ENCODE measurements at places on chromosomes 16 and 17.

- no peak for DNase-seq
Measured at GRCh38 chr17:80881306-80881705, 110.3 kb upstream of the CHMP6 start.

- DNase-seq = no peak
Measured at GRCh38 chr16:47873434-47873833, 282.4 kb downstream of the ABCC12 start.

DNA sequence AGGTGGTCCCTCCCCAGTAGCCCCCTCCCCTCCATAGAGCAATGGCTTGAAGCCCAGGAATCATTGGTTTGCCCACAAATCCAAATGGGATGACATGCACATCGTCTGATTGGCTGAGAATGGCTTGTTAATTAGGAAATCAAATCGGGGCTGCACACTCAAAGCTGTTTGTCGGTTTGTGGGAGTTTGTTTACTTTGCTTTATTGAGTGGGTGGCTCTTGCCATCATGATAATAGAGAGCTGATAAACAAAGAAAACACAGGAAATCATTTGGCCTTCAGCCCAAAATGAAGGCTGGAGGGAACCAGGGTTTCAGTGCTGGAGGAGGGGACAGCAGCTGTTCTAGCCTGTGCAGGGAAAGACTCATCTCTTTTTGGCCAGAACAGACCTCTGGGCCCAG is 316.3 kb downstream of the CBLN1 start:
- no peak for DNase-seq

- no peak for DNase-seq
Measured at GRCh38 chr16:77396461-77396860, 38.4 kb downstream of the ADAMTS18 start.

DNA sequence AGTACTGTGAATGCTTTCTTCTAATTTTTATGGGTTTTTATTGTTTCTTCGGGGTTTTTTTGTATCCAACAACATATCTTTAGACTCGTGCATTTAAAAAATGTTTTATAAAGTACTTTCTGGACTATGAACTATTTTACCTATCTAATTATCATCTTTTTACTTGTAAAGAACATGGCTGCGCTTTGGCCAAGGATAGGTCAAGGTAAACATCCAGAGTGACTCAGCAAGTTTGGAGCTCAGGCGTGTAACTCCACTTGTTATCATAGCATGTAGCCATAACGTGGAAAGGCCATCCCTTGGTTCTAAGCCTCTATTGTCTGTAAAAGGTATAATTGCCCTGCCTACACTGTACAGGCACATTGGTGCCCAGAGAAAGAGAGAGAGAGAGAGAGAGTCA is 818.0 kb upstream of the GOT2 start:
- no peak for DNase-seq

GRCh38 chr17:66811683-66812054 is 23.2 kb upstream of the CACNG5 start:
- no peak for DNase-seq

- DNase-seq = no peak
Measured at GRCh38 chr17:17710728-17711541, 29.7 kb downstream of the RAI1 start.

GRCh38 chr17:16313139-16314090 is 39.9 kb downstream of the CENPV start:
- DNase-seq = no peak
